ENCODE measurements at places on chromosomes 1 and 21. TPM values are rescaled to one million over a fixed set of nuclear protein-coding genes. Genes with fewer than 3 reads are reported as not detected.

DNA sequence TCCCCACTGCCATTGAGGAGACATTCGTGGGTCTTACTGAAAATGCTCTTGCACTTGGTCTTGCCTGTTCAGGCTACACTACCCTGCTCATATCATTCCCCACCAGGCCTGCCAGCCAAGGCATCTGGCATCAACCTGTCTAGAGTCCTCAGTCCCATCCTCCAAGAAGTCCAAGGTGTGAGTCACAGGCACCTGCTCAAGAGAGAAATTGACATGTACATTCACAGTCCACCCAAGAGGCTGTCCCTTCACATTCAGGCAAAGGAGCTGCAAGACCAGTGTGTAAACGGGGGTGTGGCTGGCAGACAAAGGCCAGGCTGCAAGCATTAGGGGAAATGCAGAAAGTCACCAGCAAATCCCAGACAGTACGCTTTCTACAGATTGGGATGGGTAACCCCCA lies 13.1 kb upstream of the PLA2G2C start:
- H3K27me3 ChIP-seq = no peaks in the 10 kb centered on the region
- H3K4me3 ChIP-seq = no peak overlapping the region
- peaks cover 8% of the 10 kb centered on the region for H3K4me1 ChIP-seq
- DNase-seq = no peak
- H3K36me3 ChIP-seq = no peaks in the 10 kb centered on the region
- H3K27ac ChIP-seq = no peak overlapping the region

- peaks cover 93% of the 10 kb centered on the region for H3K36me3 ChIP-seq
- H3K4me3 ChIP-seq = no peak overlapping the region
- no peaks in the 10 kb centered on the region for H3K27me3 ChIP-seq
Measured at GRCh38 chr1:12315146-12315545, 85.3 kb downstream of the VPS13D start.

DNA sequence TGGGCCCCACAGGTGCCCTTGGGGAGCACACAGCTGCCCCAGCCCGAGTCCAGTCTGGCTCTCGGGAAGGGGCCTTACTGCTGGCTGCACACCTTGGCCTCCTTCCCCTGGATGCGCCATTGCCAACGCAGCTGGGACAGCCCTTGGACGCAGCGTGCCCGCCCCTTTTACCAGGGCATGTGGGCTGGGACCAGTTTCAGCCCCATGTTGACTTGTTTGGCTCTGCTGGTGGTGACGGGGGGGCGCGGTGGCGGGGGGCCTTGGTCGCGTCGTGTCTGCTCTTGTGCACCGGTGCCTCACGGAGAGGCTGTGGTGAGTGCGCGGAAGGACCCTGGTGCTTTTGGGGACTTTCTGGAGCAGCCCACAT lies 19.6 kb downstream of the SKI start:
- peak overlapping the region; percentile 87 for H3K27ac ChIP-seq
- peaks cover 71% of the 10 kb centered on the region for H3K4me1 ChIP-seq
- H3K27me3 ChIP-seq = no peaks in the 10 kb centered on the region

DNA sequence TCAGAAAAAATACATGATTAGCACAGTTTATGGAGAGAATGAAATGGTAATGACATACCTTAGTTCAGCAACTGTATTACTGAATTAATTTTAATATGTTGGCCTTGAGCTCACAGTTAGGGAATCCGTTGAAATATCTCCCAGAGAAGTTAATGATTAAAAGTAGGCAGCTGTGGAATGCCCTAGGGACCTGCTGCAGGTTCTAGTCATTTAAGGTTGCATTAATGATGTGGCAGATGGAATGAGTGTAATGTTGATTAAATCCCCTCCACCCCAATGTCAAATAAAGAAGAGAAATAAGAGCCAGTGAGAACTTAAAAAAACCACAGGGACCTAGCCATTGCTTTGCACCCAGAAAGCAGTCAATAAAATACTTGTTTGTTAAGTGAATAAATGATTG lies 40.3 kb upstream of the TRIM45 start:
- no peaks in the 10 kb centered on the region for H3K4me1 ChIP-seq
- H3K4me3 ChIP-seq = no peak overlapping the region
- no peaks in the 10 kb centered on the region for H3K27me3 ChIP-seq
- DNase-seq = no peak
- H3K36me3 ChIP-seq = no peaks in the 10 kb centered on the region

DNA sequence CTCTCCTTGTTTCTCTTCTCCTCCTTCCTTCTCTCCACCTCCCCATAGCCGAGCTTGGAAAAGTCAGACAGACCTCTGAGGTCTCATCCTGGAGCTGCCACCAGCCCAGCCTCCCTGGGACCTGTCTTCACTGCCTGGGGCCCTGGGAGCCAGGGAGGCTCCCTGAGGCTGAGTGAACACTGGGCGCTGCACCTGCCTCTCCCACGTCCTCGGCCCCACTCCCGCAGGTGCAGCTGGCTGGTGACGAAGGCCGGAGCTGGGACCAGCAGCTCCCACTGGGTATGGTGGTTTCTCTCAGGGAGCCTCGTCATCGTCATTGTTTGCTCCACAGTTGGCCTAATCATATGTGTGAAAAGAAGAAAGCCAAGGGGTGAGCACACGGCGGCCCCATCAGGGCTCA lies 5.3 kb downstream of the TNFRSF14 start:
- H3K36me3 ChIP-seq = peaks cover 55% of the 10 kb centered on the region
- H3K4me1 ChIP-seq = peaks cover 61% of the 10 kb centered on the region
- H3K4me3 ChIP-seq = no peak overlapping the region
- no peak for DNase-seq
- H3K27me3 ChIP-seq = no peaks in the 10 kb centered on the region
- H3K27ac ChIP-seq = no peak overlapping the region

DNA sequence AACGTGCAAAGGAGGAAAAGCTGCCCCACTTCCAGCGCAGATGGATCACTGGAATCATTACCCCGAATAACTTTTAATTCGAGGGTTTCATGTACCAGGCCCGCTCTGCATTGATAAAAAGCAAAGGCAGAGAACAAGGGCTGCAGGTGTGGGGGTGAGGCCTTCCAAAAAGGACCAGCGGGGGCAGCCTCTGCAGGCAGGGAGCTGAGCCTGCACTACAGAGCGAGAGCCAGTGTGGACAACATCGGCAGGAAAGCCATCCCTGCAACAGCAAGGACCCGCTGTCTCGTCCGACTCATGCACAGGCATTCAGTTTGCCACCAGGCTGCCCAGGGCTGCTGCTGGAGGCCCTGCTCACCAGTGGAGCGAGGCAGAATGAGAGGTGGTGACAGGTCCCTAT lies 27.1 kb upstream of the AJAP1 start:
- no peak overlapping the region for H3K27ac ChIP-seq
- no peaks in the 10 kb centered on the region for H3K4me1 ChIP-seq
- peaks cover 21% of the 10 kb centered on the region for H3K27me3 ChIP-seq

- H3K27me3 ChIP-seq = no peaks in the 10 kb centered on the region
- H3K4me1 ChIP-seq = no peaks in the 10 kb centered on the region
- H3K36me3 ChIP-seq = peaks cover 7% of the 10 kb centered on the region
- no peak overlapping the region for H3K27ac ChIP-seq
- DNase-seq = no peak
- no peak overlapping the region for H3K4me3 ChIP-seq
Measured at GRCh38 chr1:200866521-200866920, 6.3 kb upstream of the GPR25 start.

GRCh38 chr1:91454136-91454535 lies 46.5 kb upstream of the CDC7 start:
- DNase-seq = no peak
- no peaks in the 10 kb centered on the region for H3K27me3 ChIP-seq

- H3K36me3 ChIP-seq = no peaks in the 10 kb centered on the region
- H3K4me1 ChIP-seq = no peaks in the 10 kb centered on the region
Measured at GRCh38 chr21:17340081-17340480, 172.8 kb upstream of the CXADR start.

- H3K27ac ChIP-seq = peak overlapping the region; percentile 59
- H3K36me3 ChIP-seq = no peaks in the 10 kb centered on the region
- peaks cover 8% of the 10 kb centered on the region for H3K4me1 ChIP-seq
- no peak for DNase-seq
- H3K27me3 ChIP-seq = no peaks in the 10 kb centered on the region
Measured at GRCh38 chr1:151620286-151620685, 8.4 kb downstream of the SNX27 start.

GRCh38 chr21:26421724-26422123 lies 151.4 kb downstream of the CYYR1 start:
- no peak for DNase-seq
- H3K4me3 ChIP-seq = no peak overlapping the region
- H3K36me3 ChIP-seq = no peaks in the 10 kb centered on the region
- no peak overlapping the region for H3K27ac ChIP-seq
- no peaks in the 10 kb centered on the region for H3K4me1 ChIP-seq

Gene KCNA2
- 0.09 TPM for polyA plus RNA-seq

Gene GJA9
- polyA plus RNA-seq = 0.06 TPM

Gene MTARC2
- polyA plus RNA-seq = 6.1 TPM

Gene CTTNBP2NL
- polyA plus RNA-seq = 1.9 TPM

Gene IFI44
- 45.0 TPM for polyA plus RNA-seq

Gene FHAD1
- 0.43 TPM for polyA plus RNA-seq

All from spleen (tissue), 13 donors.